ELF-1 (cell line): ENCODE measurements at places on chromosomes 13 and 19.
A peak's percentile ranks its signal among the peaks of the same experiment; 100 is the strongest.

DNA sequence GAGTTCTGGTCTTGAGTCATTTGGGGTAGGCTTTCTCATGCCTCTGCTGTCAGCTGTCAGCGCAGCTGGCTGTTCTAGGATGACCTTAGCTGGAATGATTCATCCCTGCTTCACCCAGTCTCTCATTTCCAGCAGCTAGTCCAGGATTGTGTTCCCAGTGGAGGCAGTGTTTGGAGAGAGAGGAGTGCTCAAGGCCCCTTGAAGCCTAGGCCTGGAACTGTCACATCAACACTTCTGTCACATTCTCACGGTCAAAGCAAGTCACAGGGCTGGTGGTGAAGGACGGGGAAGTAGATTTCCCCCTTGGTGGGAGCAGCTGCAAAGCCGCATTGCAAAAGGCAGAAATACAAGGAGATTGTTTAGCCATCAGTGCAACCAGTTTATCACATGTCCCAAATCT lies 15.2 kb downstream of the TPT1 start:
- DNase-seq: no peak

DNA sequence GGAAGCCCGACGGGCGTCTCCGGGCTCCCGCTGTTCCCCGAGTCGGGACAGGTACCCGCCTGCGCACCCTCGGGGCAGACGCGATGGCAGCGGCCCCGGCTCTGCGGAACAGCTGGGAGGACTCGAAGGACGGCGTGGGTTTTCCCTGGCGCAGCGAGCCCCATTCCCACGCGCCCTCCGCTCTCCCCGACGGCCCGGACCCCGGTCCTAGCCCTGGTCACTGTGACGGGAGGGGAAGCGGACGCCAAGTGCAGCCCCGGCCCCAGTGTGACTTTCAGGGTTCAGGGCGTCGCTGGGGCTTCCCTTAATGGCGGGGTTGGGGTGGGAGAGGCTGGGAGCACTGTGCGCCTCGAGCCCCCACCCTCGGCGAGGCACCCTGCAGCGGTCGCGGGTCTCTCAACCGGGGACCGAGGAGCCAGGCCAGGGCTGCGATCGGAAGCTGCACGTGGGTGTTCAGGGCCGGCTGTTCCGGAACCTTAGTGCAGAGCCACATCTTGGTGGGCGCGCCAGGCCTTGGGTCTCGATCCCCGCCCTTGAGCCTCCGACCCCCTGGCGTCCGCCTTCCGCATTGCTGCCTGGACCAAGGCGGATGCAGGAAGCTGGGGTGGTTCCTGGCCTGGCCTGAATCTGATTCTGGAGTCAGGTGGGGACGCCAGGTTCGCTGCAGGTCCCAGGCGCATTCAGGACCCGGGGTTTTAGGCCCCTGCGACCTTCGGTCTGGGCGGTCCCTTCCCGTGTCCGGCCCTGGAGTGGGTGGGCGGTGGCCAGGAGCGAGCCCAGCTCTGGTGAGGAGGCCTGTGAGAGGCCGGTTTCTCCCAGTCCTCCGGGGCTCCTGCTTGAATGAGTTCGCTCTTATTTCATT lies 3.5 kb downstream of the LGALS7B start:
- peak; percentile 72 for DNase-seq

DNA sequence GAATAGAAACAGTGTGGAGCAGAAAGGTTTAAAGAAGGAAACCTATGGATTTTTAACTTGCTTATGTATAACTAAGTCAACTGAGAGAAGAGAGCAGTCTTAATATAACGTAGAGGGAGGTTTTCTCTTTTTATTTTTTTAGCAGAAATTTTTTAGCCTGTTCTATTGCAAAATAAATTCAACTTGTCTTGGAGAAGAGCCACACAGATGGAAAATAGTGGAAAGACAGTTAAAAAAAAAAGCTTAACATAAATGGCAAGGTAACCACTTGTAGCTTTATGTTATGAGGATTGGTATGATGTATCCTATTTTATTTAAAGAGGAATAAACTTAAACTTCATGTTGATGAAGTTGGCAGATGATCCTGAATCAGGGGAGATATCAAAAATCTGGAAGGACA lies 312.4 kb downstream of the SHISA2 start:
- no peak for DNase-seq

GRCh38 chr13:85236413-85236812 lies 562.8 kb downstream of the SLITRK6 start:
- DNase-seq: no peak

- no peak for DNase-seq
Measured at GRCh38 chr13:29908416-29909080, 58.1 kb upstream of the UBL3 start.

DNA sequence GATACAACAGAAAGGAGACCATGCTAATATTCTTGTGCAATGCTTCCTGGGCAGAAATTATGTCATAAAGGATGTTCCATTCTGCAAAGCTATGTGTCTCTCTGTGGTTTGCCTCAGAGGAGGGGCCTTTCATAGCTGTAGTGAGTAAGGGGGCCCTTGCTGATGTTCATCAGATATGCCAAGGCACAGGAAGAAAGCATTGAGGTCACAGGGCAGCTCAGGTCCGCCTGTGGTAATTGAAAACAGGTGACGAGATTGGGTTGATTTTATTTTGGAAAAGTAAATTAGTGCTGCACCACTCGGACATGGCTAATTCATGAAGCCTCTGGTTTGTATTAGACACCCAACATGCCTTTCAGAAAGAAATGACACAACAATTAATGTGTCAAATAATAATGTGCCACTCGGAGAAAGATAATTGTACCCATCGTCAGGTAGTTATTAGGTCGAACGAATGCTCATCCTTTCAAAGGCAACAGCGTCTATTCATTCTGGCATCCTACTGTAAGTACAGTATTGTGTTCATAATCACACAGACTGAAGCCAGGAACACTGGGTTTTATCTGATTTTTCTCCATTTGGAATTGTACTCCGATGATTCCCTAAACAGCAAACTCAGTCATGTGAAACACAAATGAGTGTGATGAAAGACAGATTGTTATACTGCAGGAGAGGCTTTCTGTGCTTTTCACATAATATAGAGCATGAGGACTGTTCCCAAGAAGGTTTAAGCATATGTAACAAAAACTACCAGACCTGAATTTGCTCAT lies 421.6 kb upstream of the KLF12 start:
- no peak for DNase-seq

DNA sequence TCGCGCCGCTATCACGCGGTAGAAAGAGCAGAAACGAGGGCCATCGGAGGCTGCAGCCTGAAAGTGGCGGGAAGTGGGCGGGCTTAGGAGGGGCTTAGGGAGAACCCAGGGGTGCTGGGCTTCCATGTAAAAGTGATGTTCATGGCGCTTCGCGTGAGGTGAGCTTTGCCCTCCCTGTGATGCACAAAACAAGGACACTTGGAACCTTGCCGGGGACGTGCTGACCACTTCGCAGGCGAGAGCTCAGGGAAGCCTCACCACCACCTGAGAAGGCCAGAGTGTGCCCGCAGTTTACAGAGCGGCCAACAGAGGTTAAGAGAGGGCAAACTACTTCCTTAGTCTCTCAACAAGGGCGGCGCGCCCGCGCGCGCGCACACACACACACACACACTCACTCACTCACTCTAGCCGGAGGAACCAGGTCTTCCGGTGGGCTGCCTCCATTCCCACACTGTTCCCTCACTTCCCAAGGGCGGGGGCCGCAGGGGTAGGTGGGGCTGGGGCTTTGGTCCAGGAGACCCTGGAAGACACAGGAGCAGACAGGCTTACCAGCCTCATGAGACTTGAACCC lies 651 bp downstream of the GAPDHS start:
- DNase-seq: peak; percentile 67

- DNase-seq: no peak
Measured at GRCh38 chr13:84896128-84896527, 903.1 kb downstream of the SLITRK6 start.

DNA sequence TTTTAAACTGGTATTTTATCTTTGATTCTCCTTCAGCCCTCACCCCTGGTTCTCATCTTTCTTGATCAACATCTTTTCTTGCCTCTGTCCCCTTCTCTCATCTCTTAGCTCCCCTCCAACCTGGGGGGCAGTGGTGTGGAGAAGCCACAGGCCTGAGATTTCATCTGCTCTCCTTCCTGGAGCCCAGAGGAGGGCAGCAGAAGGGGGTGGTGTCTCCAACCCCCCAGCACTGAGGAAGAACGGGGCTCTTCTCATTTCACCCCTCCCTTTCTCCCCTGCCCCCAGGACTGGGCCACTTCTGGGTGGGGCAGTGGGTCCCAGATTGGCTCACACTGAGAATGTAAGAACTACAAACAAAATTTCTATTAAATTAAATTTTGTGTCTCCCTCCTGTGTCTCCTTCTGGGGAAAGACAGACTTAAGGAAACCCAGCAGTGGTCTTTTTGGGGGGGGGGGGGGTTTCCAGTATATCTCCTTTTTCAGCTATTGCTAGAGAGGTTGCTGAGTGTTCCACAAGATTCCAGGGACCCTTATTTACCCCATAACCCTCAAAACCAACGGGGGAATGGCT lies 1.5 kb upstream of the RAD23A start:
- DNase-seq: no peak

GRCh38 chr19:42261763-42262162 lies 6.8 kb upstream of the ERF start:
- DNase-seq: no peak

GRCh38 chr19:4378886-4379285 lies 21.5 kb downstream of the SH3GL1 start:
- no peak for DNase-seq

- DNase-seq: no peak
Measured at GRCh38 chr13:51822106-51822815, 18.3 kb upstream of the DHRS12 start.

DNA sequence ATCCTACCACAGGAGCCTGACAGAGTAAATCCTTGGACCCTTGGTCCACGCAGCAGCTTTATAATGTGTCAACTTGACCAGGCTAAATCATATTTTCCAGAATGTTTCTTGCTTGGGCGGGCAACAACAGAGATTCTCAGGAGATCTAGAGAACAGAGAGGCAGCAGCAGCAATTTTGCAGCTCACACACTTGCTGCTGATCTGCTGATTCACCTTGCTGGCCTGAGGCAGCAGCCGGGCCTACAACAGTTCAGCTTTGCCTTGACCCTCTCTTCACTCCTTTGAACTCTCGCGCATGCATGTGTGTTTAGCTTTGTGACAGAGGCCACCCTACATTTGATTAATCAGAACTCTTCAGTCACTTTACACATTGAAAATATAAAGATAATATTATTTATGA lies 159.3 kb downstream of the UGGT2 start:
- DNase-seq: peak; percentile 60

DNA sequence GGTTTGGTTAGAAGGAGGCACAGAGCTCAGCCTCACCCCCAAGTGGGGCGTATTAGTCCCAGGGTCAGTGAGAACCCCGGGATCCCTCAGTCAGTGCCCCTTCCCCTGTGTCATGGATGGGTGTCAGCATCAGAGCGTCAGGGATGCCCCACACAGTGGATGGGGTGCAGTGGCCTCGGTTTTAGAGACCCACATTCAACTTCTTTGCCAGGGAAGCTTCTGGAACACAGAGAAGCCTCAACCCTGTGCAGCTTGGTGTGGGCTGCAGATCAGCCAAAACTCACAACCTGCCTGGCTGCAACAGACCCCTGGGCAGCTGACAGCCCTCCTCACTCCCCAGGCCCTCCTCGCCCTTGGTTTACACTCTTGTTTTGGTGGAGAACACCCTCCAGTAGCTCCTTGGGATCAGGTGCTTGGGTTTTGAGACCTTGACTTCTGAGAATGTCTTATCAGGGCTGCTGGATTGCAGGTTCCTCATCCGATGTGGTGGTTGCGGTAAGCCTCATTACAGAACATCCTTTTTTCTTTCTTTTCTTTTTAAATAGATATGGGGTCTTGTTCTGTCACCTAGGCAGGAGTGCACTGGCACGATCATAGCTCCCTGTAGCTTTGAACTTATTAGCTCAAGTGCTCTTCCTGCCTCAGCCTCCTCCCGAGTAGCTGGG lies 11.0 kb downstream of the ZNF333 start:
- DNase-seq: no peak

DNA sequence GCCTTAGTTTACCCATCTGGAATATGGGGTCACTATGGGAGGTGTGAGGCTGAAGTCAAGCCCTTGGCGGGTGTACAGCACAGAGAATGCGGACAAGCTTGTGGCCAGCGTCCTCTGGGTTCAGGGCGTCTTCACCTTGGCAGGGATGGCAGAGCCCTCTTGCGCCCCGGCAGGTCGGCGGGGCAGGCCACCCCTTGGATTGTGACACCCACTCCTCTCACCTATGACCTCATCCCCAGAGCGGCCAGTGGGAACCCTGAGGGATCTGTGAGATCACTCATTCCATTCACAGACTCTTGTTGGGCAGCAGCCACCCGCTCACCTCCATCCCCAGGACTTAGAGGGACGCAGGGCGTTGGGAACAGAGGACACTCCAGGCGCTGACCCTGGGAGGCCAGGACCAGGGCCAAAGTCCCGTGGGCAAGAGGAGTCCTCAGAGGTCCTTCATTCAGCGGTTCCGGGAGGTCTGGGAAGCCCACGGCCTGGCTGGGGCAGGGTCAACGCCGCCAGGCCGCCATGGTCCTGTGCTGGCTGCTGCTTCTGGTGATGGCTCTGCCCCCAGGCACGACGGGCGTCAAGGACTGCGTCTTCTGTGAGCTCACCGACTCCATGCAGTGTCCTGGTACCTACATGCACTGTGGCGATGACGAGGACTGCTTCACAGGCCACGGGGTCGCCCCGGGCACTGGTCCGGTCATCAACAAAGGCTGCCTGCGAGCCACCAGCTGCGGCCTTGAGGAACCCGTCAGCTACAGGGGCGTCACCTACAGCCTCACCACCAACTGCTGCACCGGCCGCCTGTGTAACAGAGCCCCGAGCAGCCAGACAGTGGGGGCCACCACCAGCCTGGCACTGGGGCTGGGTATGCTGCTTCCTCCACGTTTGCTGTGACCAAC lies at the start of gene SPACA4:
Gene SPACA4 (plus strand): TSS at position 280 of the 896 bp plus-strand sequence. CDS start 237 bp downstream, at position 517.
- no peak for DNase-seq

- DNase-seq: no peak
Measured at GRCh38 chr19:42129399-42130253, 2.6 kb downstream of the POU2F2 start.

- peak; percentile 6 for DNase-seq
Measured at GRCh38 chr19:11504502-11505031, 1.1 kb downstream of the ZNF653 start.

DNA sequence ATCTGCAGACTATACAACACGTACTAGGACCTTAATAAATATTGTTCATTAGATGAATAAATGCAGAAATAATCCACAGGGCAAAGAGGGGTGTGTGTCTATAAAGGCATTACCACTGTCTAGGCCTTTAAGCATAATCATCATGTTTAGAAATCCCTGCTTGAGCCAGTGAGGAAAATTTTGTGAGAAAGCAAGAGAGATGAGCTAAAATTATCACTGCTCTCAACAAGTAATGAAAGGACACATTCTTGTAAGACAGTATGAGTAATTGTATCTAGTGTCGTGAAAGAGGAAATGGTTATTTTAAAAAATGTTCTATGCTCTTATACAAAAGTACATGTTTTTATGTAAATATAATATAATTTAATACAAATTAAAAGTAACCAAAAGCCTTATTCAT lies 1699.4 kb downstream of the PCDH9 start:
- no peak for DNase-seq

GRCh38 chr19:45211751-45212381 lies 33.3 kb downstream of the BLOC1S3 start:
- DNase-seq: no peak

GRCh38 chr13:37492075-37492474 lies 106.5 kb downstream of the POSTN start:
- peak; percentile 18 for DNase-seq
